ENCODE measurements at places on chromosomes 5 and 9.

GRCh38 chr9:80143899-80144298 lies 572.1 kb downstream of the TLE4 start:
- no peak for DNase-seq

DNA sequence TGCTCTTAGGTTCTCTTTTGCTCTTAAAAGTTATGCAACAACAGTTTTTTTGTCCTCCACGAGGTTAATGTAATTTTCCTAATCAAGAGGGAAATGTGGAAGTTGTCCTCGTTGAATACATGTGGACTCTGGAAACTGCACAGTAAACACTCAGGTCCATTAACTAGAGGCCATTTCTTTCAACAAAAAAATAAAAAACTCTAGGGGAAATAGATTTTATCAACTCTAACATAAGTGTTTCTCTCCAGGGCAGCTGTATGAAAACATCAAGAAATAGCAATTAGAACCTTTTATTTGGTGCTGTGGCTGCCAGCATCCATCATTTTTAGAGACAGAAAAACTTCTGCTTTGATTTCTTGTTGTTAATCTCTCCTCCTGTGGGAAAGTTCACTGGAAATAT lies 288.6 kb downstream of the ICE1 start:
- DNase-seq = no peak

GRCh38 chr9:91820949-91821880 lies 128.8 kb downstream of the ROR2 start:
- DNase-seq = no peak

- DNase-seq = no peak
Observed at GRCh38 chr5:35598707-35599370, 18.8 kb upstream of the SPEF2 start.

GRCh38 chr5:93044859-93045666 lies 536.0 kb downstream of the NR2F1-AS1 start:
- DNase-seq = no peak

- DNase-seq = no peak
Observed at GRCh38 chr5:159894149-159894720, 22.0 kb upstream of the ADRA1B start.

DNA sequence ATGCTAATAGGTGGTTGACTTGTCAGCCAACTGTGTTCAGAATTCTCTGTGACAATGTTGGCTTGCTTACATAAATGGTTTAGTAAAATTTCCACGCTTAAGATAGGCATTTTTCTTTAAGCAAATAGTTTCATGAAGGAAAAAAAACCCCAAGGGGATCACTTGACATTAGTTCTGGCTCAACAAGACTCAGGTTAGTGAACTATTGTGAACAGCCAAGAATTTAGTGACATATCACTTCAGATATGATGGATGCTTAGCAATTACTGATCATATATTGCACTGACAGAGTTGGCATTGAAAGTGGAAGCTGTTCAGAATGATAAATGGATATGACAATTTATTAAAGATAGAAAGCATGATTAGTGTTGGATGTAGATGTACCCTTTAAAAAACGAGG lies 218.5 kb downstream of the TMEM232 start:
- no peak for DNase-seq

DNA sequence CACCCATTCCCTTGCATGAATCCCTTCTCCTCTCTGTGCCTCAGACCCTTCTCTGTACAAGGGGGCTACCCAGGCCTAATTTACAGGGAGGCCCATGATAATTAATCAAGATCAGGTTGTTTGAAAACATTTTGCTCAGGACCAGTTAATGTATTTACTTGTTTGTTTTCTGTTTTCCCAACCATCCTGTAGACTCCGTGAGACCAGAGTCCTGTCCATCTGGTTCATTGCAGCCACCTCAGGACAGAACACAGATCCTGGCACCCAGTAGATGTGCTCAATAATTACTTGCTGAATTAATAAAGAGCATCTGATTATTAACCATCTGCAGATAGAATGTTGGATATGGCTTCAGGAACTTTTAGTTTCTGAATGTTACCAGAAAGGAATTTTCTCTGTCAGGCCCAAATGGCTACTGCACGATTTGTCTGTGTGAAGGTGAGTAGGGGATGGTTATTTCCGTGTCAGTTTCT lies 27.3 kb downstream of the FOXI1 start:
- DNase-seq = no peak

DNA sequence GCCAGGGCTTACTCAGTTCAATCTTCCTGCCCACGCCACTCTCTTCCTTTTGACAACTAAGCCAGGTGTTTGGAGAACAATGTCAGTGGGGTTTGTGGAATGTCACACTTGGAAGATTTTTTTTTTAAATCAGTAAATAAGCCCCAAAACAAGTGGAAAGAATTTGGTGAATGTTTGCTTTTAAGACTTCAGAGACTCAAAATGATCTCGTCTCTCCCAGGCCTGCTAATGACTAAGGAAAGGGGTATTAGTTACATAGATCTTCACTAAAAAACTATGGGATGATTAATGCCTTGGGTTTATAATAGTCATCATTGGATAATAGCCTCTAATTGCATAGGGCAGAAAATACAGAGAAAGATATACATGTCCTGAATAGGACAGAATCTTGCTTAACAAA lies 166.4 kb downstream of the DMRT2 start:
- DNase-seq = no peak

DNA sequence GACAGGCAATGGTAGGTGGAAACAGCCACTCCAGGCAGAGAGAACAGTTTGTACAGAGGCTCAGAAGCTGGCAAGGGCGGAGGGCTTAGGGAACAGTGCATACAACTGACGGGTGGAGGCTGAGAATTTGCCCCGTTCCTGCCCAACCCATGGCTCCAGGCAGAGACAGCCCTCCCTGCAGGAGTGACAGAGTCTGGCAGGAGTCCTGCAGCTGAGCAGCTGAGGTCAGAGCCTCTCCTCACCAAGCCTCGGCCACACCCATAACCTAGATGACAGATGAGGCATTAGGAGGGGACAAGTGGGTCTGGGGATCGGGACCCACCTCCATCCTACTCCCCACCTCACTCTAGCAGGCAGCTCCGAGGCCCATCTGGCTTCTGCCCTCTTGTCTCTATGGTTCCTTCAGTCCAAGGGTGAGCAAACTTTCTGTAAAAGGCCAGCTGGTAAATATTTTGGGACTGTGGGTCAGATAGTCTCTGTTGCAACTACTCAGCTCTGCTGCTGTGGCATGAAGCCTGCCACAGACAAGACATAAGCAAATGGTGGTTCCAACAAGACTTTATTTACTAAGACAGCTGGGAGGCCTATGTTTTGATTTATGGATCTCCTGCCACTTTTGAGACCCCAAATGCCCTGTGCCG lies 83.7 kb downstream of the SH3TC2 start:
- no peak for DNase-seq

DNA sequence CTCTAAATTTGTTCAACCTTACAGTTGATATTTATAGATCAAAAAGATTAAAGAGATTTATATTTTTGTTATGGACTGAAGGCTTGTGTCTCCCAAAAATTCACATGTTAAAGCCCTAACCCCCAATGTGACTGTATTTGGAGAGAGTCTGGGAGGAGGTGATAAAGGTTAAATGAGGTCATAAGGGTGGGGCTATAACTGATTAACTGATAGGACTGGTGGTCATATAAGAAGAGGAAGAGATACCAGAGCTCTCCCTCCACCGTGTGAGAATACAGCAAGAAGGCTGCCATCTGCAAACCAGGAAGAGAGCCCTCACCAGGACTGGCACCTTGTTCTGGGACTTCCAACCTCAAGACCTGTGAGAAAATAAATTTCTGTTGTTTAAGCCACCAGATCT lies 264.3 kb downstream of the ENC1 start:
- no peak for DNase-seq

GRCh38 chr9:85024374-85024773 lies 354.8 kb downstream of the NTRK2 start:
- no peak for DNase-seq

- DNase-seq = no peak
Observed at GRCh38 chr9:69465473-69465872, 140.5 kb downstream of the ENTREP1 start.

DNA sequence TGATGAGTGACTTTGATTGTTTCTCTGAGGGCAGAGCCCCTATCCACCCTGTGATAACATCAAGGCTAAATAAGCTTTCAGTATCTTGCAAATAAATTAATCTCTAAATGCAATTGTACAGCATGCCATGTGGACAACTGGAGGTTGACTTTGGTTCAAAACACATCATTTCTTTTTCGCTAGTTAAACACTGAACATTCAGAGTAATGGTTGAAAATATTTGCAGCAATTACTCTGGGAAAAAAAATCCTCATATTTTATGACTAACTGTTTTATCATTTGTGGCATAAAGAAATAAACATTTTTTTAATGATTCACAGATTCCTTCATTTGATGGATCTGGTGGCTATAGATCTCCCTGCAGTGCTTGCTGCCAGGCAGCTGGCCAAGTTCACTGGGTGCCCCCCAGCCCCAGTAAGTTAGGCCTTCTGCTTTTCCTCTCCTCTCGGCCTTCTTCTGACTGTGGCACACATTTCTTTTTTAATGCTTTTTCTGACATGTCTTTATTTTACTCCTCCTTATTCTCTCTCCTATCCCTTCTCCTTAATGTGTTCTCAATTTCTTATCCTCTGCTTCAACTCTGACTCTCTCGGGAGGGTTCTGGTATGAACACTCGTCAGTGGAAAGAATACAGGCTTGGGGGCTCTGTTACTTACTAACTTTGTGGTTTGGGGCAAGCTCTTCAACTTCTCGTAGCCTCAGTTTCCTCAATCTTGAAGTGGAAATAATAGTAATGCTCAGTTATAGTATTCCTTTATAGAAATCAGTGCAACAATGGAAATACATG lies 69.6 kb downstream of the ADAMTSL1 start:
- no peak for DNase-seq

DNA sequence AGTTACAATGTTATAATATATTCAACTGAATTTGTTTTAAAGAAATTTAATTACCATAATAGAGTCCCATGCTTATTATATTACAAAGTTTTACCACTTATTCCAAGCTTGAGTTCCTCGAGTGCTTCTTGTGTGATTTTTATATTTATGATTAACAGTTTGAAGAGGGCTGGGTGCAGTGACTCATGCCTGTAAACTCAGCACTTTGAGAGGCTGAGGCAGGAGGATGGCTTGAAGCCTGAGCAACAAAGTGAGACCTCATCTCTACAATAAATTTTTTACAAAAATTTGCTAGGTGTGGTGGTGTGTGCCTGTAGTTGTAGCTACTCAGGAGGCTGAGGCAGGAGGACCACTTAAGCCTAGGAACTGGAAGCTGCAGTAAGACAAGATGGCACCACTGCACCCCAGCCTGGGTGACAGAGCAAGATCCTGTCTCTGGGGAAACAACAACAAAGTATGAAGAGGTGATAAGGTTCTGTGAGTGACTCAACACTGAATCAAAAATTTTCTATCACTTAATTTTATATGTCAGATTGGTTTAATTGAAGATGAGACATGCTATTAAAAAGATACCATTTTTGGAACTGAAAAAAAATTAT lies 9.2 kb downstream of the POC5 start:
- DNase-seq = no peak

GRCh38 chr9:118446943-118447639 lies 742.9 kb downstream of the TLR4 start:
- no peak for DNase-seq

GRCh38 chr9:114972510-114973136 lies 42.2 kb upstream of the TNFSF8 start:
- no peak for DNase-seq

- no peak for DNase-seq
Observed at GRCh38 chr5:9543311-9543920, 2.5 kb downstream of the SEMA5A start.

DNA sequence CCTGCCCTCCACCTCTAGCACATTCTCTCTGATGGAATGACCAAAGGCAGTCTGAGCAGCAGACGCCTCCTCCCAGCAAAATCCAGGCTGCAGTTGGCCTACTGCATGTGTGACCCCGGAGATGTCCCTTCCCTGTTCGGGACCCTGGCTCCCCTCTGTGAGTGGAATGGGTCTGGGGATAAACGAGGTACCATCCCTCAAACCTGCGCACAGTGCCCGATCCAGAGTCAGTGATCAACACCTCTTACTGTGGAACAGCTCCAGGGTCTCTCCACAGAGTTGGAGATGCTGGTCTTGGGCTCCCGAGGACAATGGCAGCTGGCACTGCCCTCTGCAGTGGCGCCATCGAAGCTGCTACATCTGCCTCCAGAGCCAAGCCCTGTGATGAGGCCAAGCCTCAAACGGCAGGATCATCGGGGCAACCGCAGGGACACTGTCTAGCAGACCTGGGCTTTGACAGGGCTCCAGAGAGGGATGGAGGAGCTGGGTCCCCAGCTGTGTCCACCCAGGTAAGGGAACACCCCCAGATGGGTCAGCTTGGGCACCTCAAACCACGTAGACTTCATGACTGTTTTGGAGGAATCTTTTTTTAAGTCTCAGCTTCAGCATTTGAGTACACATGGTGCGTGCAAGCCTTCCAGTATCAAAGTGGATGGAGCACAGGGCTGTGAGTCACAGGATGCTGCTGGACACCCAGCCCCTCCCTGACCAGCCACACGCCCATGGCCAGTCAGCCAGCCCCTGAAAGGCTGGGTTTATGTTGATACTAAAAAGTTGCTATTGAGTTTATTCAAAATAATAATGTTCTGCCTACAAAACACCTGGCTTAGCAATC lies 13.0 kb downstream of the MED10 start:
- DNase-seq = no peak

- DNase-seq = no peak
Observed at GRCh38 chr5:72228960-72229359, 91.1 kb downstream of the MRPS27 start.

DNA sequence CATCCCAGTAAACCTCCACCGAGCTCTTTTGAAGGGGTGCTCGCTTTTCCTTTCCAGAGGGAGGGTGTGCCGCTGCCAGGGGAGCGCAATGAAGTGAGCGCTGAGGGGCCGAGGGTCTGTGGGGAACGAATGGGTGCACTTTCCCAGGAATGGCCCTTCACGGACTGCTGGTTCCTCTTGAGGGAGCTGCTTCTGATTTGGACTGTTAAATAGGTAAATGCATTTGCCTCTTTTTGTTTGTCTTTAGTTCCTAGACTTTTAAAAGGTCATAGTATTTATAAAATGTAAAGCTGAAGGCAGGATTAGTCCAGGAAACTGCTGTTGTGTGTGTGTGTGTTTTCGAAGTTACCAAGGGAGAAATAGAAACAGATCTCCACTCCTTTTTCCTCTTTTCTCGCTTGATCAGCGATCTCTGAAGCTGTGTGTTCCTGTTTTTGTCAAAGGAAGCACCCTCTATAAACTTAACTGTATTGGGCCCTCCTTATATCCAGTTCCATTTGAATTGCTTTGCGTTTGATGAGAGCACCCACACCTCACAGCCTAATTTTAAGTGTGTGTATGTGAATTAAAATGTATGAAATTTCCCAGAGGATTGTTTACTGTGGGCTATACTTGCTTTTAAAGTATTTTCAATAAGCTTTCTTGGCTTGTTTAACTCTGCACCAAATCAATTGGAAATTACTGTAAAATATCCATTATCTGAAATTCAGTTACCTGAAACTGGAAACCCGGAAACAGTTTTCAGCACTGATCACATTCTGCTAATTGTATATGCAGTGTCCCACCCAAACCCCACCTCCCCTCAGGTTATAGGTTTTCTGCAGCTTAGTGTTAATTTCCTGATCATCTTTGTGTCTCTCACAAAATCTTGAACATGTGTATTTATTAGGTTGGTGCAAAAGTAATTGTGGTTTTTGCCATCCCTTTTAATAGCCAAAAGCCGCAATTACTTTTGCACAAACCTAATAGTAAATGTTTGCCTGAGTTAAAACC lies 966 bp downstream of the SNX2 start:
- peak; percentile 5 for DNase-seq
